ENCODE measurements at places on chromosomes 13 and 19.
A peak's percentile ranks its signal among the peaks of the same experiment; 100 is the strongest.

- DNase-seq, result no peak
Measured at GRCh38 chr13:85405316-85405897, 393.8 kb downstream of the SLITRK6 start.

- no peak for DNase-seq
Measured at GRCh38 chr19:11422163-11423065, 3.3 kb upstream of the RGL3 start.

GRCh38 chr13:63128716-63129115, 1713.1 kb upstream of the PCDH20 start:
- DNase-seq, result no peak

DNA sequence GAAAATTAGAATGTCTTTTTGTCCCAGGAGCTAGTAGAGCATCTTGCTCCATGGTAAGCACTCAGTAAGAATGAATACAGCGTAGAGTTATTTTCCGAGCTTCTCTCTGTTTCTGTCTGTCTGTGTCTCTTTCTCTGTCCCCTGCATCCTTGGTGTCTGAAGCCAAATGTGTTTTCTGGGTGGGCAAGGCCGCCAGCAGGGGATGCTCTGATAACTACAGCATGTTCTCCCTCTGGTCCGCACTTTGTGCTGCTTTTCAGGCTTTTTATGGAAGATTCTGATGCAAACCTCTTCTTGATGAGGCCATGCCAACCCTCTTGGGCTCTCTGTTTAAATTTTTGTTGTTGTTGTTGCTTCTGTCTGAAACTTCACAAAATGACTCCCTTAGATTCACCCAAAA, 142.8 kb upstream of the UBL3 start:
- DNase-seq, result no peak

GRCh38 chr13:38686577-38687245, at the start of gene FREM2:
FREM2 (plus strand) TSS chr13:38687077; CDS start chr13:38687345, 268 bp downstream.
- peak; percentile 91 for DNase-seq

- DNase-seq, result no peak
Measured at GRCh38 chr13:70960841-70961443, 852.7 kb upstream of the KLHL1 start.

GRCh38 chr13:62093984-62094780, 678.5 kb upstream of the PCDH20 start:
- no peak for DNase-seq

DNA sequence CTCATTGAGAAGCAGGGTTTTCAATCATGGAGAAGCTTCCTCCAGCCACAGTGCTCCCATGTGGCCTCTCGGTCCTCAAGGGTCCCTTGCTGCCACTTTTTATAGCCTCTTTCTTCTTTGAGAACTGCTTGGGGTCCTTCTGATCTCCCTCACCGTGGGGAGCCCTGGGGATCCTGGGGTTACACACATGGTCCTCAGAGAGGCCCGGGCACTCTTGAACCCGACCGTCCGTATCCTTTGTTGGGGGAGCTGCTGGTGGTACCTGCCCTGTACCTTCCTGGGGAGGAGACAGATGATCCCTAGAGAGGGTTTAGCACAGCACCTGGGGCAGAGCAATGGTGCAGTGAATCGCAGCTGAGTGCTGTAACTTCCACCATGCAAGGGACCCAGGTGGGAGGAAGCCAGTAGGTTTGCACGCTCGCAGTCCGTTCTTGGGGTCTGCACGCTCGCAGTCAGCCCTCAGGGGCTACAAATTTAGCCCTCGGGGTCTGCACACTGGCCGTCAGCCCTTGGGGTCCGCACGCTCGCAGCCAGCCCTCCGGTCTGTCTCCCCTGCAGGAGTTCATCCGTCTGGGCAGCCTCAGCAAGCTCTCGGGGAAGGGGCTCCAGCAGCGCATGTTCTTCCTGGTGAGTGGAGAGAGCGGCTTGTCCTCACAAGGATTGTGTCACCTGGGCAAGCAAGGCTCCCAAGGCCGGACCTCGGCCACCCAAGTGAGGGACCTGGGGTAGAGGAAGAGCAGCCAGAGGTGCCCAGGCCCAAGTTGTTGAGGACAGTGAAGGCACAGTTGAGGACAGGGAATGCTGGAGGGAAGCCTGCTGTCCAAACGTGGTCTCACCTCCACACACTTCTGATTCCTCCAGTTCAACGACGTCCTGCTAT, 138.4 kb downstream of the STK24 start:
- no peak for DNase-seq

GRCh38 chr19:1434577-1435060, 3.6 kb upstream of the RPS15 start:
- no peak for DNase-seq

GRCh38 chr19:10701955-10702525, 801 bp downstream of the QTRT1 start:
- DNase-seq, result peak; percentile 83

DNA sequence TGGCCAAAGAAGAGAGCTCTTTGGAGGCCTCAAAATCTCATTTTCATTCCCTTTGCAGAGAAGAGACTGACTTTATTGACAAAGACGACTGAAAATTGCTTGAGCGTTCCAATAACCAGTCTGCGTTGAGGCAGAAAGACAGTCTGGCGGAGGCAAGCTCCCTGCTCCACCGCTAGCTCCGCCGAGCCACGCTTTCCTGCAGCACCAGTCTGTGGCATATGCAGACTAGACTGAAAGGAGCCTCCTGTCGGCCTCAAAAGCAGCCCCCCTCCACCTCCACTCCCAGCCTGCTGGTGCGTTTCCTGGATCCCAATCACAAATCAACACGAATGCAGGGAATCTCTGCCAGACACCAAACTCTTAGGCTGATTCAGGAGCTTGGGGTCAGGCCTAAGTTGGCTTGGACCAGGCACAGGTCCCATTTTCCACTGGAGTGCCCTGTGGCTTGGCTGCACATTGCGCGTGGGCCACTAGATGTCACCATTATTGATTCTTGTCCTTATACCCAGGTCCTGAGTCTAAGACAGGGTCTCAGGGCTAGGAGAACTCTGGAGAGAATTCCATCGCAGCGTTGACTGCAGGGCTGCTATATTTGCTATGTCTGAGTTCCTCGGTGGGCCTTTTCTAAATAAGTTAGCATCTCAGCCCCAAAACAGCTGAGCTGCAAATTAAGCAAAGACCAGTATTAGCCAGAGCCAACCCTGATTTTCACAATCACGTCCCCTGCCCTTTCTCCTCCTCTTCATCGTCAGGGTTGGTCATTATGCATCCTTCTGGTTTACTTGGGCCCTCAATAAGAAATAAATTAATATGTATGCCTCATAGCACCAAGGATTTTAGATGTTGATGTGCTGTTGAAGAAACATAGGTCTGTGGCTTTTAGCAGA, 5.2 kb upstream of the ZNF507 start:
- peak; percentile 75 for DNase-seq

- DNase-seq, result no peak
Measured at GRCh38 chr19:39304701-39305571, 8.7 kb downstream of the IFNL1 start.

DNA sequence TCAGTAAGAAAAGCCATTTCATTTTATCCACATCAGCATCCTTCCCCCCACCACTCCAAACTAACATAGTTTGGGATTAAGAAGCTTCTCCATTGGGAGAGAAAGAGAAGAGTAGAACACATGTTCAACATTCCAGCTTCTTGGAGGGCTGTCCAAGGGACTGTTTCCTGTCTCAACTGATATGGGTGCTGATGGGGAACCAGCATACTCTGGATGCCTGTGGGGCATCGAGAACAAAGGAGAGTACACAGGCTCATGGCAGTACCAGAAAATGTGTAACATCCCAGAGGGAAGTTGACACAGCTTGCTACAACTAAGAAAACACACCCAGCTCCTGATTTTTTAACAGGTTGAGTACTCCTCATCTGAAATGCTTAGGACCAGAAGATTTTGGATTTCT, 24.7 kb downstream of the SUCLA2 start:
- no peak for DNase-seq

DNA sequence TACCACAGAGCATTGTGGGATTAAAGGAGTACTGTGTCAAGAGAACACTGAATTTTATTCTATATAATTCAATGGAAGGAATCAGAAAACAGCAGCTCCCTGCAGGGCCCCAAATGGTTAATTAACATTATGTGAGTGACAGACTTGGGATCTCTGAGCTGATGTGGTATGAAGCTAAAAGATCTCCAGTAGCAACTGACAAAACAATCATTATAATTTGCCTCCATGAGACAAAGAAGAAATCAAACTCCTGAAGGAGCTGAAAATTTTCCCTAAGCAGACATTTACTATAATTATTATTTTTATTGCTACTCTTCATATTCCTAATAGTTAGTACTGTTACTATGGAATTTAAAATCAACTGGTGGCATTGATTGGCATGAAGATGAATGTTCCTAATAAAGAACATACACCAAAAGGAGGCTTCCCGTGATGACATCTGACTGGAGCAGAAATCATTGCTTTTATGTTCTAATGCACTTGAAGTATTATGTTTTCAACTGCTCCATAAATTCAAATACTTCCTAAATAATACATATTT, 28.8 kb upstream of the RFC3 start:
- no peak for DNase-seq

DNA sequence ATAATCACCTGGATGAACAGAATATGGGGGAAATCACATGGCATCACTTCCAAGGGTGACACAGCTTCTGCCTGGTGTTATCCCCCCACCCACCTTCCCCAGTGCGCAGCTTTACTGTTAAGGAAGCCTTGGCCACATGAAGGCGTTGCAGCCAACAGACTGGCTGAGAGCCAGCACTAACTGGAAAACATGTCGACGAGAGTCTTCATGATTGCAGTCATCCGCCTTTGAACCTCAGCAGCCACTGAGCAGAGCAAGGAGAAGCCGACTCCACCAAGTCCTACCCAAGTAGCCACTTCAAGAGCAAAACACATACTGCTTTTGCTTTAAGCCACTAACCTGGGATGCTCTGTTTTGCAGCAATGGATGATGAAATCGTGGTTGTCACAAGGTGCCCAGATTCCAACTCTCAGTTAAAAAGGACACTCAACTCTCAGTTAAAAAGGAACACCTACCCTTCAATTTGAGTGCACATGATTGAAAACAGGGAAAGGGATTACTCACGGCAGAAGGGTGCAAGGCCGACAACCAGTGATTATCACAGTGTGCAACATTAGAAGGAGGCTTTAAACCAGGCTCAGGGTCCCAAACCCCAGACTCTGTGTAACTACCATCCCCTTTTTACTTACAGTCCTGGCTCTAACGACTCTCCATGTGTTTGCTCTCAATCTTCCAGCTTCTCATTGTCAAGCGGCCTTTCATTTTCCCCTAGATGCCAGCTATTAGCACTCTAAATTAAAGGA, 149.1 kb downstream of the KLF12 start:
- DNase-seq, result no peak

- no peak for DNase-seq
Measured at GRCh38 chr13:66415444-66415843, 814.7 kb downstream of the PCDH9 start.
